ENCODE measurements at places on chromosomes 13 and 19.

DNA sequence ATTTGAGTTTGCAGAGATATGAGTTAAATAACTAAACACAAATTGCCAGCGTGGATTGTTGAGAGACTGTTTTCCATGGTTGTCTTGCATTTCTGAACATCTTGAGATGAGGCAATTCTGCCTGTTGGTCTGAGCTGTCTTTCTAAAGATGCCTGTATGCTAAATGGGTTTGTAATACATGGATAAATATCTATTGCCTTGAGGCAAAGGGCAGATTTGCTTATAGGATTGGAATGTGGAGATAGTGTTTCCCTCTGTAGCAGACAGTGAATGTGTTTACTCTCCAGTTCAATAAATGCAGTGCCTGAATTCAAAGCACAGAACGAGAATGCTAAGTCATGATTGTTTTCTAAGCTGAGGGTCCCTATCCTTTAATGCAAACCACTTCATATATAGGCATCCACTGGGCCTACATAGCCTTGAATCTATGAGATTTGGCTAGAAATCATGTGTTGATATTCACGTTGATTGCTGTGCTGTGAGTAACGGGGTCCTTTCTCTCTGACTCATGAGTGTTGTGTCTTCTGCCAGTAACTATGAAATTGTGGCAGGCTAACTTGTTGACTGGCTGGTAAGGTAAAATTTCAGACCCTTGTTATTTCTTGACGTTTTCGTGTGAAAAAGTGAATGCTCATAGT, 2554.8 kb downstream of the PCDH9 start:
- DNase-seq = peak; percentile 94

DNA sequence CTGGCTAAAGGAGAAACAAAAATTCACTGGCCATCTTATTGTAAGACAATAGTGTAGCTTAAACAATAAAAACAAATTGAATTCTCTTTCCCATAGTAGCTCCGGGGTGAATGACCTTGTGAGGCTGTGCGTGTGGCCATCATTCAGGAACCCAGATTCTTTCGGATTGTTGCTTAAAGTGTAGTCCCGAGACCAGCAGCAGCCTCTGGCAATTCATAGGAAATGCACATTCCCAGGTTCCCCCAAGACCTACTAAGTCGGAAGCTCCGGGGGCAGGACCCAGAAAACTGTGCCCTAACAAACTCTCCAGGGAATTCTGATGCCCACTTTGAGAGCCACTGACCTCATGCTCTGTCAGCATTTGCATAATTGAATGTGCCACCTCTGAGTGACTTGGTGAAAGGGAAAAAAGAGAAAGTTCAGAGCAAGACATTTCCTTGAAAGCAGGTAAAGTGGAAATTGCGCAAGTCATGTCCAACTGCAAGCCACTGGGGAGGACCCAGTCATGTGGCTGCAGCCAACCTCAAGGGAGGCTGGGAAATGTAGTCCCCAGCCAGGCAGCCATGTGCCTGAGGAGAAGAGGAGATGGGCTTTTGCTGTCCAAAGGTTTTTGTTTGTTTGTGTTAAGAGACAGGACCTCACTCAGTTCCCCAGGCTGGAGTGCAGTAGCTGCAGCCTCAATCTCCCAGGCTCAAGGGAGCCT, 50.7 kb upstream of the PNMA8B start:
- DNase-seq = peak; percentile 61

DNA sequence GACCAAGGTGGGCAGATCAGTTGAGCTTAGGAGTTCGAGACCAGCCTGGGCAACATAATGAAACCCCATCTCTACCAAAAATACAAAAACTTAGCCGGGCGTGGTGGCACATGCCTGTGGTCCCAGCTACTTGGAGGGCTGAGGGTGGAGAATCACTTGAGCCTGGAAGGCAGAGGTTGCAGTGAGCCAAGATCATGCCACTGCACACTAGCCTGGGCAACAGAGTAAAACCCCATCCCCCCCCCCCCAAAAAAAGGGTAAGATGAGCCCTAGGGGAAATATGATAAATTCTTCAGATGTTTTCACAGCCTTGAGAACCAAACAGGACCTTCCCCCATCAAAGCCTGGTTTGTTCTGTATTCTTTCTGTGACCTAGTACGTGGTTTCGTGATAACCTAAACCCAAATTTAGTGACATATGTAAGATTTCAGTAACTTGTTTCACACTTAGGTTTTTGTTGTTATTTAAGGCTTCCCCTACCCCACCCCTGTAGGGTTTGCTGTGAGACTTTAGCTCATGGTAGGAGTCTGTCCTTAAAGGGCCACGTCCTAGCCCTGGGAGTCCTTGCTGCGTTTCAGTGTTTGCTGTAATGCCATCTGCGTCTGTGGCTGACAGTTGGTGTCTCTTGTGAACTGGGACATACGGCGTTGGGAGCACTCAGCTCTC, 49.6 kb downstream of the MYO9B start:
- peak; percentile 29 for DNase-seq

- no peak for DNase-seq
Measured at GRCh38 chr13:106350208-106350607, 185.3 kb downstream of the EFNB2 start.

DNA sequence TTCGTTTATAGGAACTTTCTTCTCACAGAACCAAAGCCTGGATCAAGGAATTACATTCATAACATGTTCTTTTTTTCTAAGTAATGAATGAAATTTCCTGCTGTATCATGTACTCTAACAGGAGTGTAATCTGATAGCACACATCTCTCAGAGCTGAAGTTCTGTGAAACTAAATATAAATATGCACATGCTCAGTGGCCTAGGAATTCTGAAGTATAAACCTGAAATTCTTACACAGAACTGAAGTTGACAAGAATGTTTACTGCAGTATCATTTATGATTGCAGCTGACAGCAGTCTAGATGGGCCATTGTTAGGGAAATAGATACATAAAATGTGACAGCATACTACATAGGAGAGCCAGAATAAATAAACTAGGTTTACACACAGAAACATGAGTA, 54.5 kb downstream of the USP12 start:
- peak; percentile 74 for DNase-seq

DNA sequence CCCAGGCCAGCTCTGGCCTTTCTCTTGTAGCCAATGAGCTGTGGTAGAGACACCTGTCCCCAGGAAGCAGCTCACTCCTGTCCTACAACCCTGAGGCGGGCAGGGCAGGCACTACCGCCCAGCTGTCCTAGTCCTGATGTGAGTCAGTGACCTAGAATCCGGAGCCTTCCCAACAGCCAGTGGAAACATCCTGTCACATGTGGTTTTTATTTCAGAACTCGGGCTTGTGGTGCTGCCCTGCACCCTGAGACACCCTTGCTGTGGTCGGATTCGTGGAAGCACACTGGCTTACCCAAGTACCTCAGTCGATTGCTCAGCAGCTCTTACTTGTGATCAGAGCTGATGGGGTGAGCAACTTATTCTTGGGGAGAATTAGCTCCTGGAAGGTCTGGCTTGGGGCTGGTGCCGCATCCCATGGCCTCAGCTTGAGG, 83.6 kb upstream of the ARHGEF7 start:
- peak; percentile 85 for DNase-seq

DNA sequence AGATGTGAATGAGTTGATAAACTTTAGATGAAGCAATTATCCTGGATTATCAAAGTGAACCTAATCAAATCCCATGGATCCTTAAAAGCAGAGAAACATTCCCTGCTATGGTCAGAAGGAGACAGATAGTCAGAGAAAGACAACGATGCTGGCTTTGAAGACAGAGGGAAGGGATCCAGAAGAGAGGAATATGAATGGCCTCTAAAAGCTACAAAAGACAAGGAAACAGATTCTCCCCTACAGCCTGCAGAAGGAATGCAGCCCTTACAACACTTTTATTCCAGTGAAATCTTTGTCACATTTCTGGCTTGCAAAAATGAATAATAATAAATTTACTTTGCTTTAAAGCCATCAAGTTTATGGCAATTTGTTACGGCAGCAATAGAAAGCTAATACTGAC, 1164.2 kb downstream of the PCDH17 start:
- DNase-seq = no peak

DNA sequence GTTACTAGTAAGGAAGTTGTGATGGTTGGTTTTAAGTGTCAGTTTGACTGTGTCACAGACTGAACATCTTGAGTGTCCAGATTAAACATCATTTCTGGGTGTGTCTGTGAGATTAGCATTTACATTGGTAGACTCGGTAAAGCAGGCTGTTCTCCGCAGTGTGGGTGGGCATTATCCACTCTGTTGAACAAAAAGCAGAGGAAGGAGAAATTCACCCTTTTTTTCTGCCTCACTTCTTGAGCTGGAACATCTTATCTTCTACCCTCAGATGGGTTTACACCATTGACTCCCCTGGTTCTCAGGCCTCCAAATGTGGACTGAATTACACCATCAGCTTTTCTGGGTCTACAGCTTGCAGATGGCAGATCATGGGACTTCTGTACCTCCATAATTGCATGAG, 63.7 kb upstream of the ZDHHC20 start:
- no peak for DNase-seq

DNA sequence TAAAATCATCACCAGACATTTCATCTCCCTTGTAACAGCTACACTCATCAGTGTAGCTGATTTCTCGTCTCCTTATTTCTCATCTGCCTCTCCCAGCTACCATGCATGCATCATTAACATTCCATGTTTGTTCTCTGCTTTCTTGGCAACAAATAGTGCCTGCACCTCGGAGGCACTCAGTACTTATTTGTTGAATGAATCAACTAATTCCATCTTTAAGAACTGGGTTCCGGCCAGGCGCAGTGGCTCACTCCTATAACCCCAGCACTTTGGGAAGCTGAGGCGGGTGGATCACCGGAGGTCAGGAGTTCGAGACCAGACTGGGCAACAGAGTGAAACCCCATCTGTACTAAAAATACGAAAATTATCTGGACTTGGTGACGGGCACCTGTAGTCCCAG, 63.9 kb upstream of the GTF3A start:
- no peak for DNase-seq

GRCh38 chr19:14093117-14093823, 2.7 kb upstream of the SAMD1 start:
- DNase-seq = no peak

DNA sequence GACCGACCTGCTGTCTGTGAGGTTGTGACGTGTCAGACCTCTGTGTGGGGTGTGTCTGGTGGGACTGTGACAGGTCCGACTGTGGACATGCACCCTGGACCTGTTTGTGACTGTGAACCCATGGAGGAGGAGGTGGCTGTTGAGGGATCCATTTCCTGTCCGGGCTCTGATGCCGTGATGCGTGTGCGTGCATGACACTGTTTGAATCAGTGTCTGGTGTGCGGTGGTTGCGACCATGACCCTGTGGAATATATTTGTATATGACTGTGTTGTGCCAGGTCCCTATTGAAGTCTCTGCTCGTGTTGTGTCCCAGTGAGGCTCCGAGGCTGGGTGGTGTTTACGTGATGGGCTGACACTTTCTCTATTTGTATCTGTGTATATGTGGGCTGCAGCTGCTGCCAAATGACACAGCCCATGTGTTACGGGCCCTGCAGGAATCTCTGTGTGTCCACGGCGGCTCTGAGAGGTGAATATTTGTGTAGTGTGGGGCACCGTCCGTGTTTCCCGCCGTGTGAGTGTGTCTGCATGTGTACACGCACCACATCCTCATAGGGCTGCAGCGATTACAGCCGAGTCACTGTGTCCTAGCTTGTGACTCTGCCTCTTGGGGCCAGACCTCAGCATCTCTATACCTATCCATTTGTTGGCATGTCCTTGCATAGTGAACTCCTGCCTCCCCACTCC, 18.3 kb downstream of the CCDC97 start:
- peak; percentile 45 for DNase-seq

GRCh38 chr13:48505597-48506091, 27.2 kb downstream of the RCBTB2 start:
- DNase-seq = no peak

GRCh38 chr19:56670961-56671612, 470 bp downstream of the ZNF835 start:
- DNase-seq = no peak

DNA sequence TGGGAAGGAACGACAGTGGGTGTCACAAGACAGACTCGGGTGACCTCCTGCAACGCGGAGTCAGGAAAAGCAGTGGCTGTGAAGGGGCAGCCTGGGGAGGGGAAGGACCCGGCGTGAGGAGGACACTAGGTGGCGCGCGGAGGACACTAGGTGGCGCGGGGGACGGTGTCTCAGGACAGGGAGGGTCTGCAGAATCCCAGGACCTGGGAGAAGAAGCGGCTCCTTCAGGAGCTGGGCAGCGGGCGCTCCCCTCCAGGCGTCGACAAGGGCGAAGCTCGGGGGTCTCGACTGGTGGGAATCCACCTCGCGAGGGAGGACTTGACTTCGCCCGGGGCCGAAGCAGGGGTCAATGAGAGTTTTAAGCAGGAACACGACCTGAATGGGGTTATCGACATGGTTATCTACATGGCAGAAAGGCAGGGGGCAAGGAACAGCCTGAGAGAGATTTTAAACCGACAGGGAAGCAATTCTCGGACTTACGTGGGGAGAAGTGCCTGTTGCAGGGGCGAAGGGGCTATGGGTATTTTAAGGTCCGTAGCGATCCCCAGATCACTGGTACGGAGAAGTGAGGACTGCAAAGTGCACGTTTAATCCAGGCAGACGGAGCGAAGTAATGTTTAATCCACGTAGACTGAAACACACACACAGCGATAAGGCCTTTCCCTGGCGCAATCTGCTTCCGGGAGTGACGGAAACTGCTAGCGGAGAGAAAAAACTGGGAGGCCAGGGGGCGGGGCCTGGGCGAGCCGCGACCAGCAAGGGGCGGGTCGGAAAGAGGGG, at the start of gene ZNF616:
ZNF616 (minus strand) TSS at position 687 of the 780 bp plus-strand sequence. CDS start 9,426 bp downstream, outside the sequence.
- peak; percentile 95 for DNase-seq

DNA sequence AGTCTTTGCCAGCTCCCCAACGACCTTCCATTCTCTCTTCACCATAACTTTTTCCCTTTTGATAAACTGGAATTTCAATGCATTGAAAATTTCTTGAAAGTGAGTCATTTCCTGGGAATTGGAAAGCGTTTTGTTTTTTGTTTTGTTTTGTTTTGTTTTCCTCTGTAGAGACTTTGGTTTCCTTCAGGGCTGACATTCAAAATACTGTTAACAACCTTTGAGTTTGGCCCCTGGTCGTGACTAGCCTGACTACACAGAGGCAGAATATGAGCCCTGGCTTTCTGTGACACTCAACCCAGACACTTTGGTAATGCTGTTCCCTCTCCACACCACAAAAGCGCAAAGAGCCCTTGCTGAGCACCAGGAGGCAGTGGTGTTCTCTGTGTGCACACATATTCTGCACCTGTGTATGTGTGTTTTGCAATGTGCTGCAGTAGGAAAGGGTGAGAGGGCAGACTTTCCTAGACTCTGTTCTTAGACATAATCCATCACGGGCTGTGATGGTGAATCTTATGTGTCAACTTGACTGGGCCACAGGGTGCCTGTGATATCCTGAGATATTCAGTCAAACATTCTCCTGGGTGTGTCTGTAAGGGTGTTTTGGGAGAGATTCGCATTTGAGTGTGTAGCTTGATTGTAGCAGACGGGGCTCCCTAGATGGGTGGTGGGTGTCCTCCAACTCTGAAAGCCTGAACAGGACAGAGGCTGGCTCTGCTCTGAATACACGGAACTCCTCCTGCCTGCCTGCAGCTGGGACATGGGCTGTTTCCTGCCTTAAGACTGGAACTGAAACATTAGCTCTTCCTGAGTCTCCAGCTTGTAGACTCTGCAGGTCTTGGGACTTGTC, 29.5 kb upstream of the ANKRD10 start:
- peak; percentile 75 for DNase-seq

Measured in iris pigment epithelial cell (primary cell).